ENCODE measurements at places on chromosomes 1 and 21.

GRCh38 chr1:23958810-23959460 is 693 bp upstream of the PNRC2 start:
- peak; percentile 99 for DNase-seq

- DNase-seq: peak; percentile 63
Observed at GRCh38 chr1:25692560-25692959, 76.0 kb downstream of the MAN1C1 start.

GRCh38 chr1:177784409-177784808 is 185.4 kb downstream of the SEC16B start:
- no peak for DNase-seq

DNA sequence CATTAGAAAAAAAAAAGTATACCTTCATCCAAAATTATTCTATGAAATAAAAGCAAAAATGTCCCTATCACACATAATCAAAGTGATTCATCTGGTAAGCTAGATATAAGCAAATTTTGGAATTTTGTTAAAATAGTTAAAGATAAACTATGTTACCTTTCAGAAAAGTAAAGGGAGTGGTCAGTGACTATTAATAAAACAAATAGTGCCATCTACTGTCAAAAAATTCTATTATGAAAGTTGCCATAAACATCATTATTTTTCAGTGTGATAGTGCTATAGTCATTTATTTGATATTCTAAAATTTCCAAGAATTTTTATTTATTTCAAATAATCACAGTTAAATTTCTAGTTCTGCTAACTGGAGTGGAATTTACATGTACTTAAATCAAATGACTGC is 803.7 kb downstream of the KCNT2 start:
- DNase-seq: no peak

- DNase-seq: no peak
Observed at GRCh38 chr1:65153635-65154034, 5.6 kb downstream of the AK4 start.
